ENCODE measurements at places on chromosomes 2 and 18.

GRCh38 chr2:158973116-158973956 lies 4.9 kb downstream of the TANC1 start:
- no peak for DNase-seq

DNA sequence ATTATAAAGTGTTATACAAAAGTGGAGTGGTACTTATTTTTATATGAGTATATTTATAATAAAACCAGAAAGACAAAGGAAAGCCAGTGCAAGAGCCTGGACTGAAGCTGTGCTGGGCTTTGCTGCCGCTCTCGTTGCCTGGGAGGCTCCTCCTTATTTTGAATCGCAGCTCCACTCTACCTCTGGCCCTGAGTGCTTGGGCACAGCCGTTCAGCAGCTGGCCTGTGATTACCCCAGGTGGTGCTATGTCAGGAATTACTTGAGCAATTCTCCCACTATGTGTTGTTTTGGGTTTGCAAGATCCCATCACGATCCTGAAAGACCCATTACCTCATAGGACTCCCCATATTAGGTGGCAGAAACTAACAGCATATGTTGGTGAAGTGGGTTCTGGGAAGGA lies 53.0 kb upstream of the LCLAT1 start:
- DNase-seq: no peak

DNA sequence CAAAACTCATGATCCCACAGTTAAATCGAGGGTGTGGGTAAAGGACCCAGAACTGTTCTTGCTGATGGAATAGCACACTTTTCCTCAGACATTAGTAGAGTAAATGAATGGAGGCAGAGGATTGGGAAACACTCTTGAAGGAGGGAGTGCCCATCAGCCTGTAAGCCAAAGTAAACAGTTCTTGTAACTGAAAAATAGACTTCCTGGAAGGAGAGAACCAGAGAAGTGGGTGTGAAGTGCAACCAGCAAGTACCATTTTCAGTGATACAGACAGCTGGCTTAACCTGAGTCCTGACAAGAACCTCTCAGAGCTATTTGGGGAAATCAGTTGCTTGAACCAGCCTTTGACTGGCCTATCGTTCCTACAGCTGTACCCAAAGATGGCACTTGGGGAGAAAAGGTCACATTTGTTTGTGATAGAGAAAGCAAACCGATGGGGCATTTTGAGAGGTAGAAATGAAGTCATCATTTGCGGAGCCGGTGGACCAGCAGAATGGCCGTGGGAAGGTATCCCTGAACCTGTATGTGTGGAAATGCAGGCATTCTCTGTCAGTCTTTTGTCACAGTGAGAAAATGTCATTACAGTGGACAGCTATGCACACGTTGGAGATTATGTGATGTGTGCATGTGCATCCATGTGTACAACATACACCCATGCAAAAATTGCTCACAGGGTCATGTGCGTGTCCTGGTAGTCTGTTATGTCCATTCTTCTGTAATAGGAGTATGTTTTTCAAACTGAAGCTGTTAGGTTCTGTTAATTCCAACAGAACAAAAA lies 17.8 kb downstream of the CRIM1 start:
- DNase-seq: no peak

DNA sequence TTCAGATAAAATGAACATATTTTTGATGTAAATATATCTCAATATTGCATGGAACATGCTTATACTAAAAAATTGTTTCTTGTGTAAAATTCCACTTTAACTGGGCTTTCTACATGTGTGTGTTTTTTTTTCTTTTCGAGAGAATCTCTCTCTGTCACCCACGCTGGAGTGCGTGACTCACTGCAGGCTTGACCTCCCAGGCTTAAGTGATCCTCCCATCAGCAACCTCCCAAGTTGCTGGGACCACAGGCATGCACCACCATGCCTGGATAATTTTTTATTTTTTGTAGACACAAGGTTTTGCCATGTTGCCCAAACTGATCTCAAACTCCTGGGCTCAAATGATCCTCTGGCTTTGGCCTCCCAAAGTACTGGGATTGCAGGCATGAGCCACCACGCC lies 254.6 kb downstream of the LOXHD1 start:
- no peak for DNase-seq

DNA sequence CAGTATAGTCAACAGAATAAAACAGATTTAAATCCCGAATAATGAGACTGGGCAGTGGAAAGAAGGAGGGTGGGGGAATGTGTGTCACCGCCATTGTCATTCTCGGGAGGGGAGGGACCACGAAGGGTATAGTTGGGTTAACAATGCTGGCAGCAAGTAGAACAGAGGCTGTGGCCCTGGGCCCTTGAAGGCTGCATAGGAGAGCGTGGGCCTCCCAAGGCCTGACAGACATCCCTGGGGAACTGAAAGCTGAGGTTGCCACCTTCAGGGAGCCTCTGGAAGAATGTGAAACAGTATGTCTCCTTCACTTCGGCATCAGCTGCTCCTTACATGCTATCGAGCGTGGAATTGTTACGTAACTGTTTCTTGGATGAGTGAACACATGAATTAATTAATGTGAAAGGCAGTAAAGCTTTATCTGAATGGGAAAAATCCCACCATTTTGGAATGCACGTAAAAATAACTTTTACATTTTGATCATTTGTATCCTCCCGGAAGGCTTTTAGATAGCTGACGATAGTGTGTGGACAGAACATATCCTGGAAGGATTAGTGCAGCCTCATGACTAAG lies 92.8 kb upstream of the TTC39C start:
- DNase-seq: no peak

GRCh38 chr2:40159333-40159732 lies 292.6 kb downstream of the SLC8A1 start:
- no peak for DNase-seq

- no peak for DNase-seq
Measured at GRCh38 chr2:63614983-63615945, 26.5 kb downstream of the MDH1 start.

- DNase-seq: no peak
Measured at GRCh38 chr2:128545085-128545484, 226.4 kb upstream of the HS6ST1 start.

GRCh38 chr18:9811978-9812377 lies 73.8 kb upstream of the TXNDC2 start:
- DNase-seq: no peak

DNA sequence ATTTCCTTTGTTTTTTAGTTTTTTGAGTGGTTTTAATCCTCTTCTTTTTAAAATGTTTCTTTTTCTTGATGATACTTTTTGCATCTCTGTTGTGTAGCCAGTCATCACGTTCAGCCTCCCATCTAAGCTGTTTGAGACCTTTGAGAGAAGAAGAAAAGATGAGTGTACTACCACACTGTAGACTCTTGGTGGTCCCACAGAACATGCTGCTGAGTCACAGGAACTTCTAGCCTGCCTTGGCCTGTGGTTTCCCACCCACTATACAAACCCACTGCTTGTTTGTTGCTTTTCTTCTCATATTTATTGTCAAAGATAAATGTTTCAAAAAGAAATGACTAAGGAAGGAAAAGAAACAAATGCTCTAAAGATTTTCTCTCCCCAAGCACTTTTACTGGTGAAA lies 5.5 kb downstream of the CEBPZOS start:
- DNase-seq: peak; percentile 40

DNA sequence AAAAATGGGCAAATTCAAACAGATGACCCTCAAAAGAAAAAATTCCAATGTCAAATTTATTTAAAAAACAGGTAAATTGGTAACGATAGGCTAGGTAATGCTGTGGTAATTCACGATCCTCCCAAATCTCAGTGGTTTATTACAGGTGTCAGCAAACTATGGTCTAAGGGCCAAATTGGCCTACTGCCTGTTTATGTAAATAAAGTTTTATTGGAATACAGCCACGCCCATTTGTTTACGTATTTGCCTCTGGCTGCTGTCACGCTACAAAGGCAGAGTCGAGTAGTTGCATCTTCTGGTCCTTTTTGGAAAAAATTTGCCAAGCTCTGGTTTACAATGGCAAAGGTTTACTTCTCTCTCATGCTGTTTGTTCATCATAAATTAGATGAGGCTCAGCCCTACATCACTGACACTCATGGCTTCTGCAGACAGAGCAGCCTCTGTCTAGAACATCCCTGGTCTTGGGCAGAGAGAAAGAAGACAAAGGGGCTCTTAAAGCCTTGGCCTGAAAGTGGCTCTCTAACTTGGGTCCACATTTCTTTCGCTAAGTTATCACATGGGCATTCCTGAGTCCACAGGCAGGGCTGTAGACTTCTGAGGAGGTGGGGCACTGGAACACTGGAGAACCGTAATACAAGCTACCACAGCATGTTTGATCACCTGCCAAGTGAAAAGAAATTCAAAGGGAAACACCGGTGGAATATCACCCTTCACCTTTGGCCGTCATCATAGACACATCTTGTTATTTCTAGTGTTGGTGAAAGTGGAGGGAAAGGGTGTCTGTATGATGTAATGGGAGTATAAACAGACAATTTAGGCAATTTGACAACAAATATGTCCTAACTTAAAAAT lies 34.8 kb downstream of the SP110 start:
- DNase-seq: no peak

- no peak for DNase-seq
Measured at GRCh38 chr2:215685238-215685990, 249.5 kb upstream of the FN1 start.

DNA sequence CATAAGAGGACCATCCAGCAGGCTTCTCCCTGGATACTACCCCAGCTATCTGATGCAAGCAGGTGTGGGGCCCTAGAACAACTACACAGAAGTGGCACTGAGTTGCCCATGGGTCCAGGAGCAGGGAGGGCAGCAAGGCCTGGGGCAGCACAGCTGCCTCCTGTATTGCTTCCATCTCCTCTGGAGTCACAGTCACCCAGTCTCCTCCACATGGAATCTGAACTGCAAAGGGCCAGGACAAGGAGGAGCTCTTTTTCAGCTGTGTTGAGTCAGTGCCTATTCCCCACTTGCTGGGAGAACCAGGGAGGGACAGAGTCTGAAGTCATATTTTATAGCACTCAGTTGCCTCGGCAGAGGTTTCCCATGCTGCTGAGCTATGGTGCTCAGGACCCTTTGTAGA lies 67.9 kb upstream of the ALPP start:
- no peak for DNase-seq

GRCh38 chr18:50044402-50044801 lies 150.5 kb downstream of the MYO5B start:
- DNase-seq: peak; percentile 6
